ENCODE measurements at places on chromosomes 2 and 18.

DNA sequence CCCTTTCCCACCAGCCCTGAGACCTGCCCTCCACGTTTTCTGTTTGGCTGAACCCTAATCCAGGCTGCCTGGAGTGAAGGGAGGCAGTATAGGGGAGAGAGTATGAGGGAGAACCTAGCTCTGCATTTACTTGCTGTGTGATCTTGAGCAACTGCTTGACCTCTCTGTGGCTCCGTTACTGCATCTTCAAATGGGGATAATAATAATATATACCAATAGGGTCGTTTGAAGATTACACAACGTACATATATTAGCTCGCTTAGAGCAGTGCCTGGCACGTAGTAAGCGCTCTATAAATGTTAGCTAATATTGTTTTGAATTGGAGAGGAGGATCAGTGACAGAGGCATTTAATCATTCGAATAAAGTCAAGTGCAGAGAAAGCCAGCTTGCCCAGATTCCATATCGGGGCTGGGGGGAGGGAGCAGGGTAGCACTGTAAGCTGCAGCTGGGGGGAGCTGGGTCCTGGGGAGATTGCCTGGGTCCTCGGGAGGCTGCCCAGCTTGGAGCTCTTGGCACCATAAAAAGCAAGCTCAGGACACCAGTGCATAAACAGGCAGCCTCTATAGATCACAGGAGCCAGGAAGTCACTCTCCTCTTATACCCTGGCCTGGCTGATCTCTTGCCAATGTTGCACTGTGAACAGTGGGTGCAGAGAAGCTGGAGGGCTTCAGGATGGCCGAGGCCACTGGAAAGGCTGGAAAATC, 19.1 kb downstream of the KCNK3 start:
- DNase-seq: no peak

DNA sequence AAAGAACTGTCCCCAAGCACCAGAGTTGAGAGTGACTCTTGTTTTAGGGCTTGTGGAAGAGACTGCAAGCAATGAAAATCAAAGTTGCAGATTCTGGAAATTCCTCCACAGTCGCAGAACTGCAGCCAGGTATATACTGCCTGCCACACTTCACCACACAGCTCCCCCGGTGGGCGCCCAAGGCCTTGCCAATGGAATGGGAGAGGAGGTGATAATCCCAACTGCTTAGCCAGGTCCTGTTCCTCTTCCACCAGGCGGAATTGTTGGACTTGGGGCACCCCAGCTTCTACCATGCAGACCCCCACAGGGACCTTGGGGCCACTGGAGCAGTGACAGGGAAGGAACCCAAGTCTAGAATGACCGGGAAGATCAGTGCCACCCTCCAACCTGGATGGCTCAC, 4.8 kb upstream of the PDIA6 start:
- DNase-seq: no peak

GRCh38 chr2:45678791-45679348, 27.4 kb downstream of the PRKCE start:
- DNase-seq: no peak

- no peak for DNase-seq
Measured at GRCh38 chr2:162824304-162824703, 14.3 kb downstream of the KCNH7 start.

GRCh38 chr2:48510329-48510728, 19.6 kb upstream of the STON1 start:
- no peak for DNase-seq

- no peak for DNase-seq
Measured at GRCh38 chr2:173681881-173682650, 283.1 kb downstream of the SP3 start.

DNA sequence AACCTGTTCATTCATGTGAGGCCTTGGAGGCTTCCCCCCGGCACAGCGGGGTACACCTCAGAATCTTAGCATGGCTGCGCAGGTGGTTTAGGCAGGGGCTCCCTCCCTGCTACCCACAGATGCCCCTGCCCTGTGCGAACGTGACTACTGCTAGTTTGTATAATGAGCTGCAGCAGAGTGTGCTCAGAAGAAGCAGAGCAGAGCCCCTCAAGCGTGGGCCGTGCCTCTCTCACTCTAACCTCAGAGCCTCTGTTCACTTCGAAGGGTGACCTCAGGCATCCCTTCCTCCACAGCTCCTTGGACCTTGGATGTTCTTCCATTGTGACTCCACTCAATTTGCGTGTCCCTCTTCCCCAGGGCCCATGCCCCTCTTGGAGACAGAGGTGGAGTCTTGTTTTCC, 161.6 kb downstream of the CTIF start:
- DNase-seq: no peak

- DNase-seq: no peak
Measured at GRCh38 chr2:161976295-161976694, 97.7 kb downstream of the DPP4 start.

DNA sequence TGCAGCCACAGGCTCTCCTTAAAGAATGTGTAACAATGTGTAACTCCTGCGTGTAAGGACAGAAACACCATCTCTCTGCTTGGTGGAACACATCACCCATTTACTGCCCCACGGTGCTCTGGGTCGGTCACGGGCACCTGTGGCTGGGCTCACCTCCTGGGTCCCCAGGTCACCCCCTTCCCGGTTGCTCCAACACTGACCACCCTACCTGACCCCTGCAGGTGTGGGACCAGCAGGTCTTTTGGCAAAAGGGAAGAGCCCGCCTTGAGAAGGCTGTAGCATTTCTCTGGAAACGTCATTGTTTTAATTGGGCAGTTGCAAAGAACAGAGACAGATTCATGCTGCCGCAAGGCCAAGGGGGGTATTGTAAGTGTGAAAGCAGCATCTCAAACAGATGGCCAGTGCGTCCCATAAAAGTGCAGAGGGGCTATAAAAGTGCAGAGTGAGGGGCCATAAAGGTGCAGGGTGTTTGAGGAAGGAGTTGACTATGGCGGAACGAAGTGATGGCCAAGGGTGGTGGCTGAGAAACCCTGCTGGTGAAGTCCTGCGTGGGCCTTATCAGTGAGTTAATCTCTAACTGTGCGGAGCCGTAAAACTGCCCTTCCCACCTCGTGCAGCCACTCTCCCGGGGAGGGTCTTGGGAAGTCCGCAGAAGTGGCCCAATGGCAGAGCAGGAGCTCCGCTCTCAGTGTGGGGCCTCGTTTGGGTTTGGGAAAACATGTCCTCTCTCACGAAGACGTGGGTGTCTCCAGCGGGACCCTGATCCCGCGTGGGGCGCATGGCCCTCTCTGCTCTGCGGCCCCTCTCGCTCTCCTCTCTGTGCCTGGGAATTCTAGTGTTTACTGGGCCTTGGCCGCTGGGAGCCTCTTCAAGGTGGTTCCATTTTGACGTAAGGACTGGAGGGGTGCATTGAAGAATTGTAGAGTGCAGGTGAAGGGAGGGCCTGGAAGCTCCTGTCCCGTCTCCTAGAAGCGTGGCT, 13.7 kb upstream of the NEU4 start:
- no peak for DNase-seq

DNA sequence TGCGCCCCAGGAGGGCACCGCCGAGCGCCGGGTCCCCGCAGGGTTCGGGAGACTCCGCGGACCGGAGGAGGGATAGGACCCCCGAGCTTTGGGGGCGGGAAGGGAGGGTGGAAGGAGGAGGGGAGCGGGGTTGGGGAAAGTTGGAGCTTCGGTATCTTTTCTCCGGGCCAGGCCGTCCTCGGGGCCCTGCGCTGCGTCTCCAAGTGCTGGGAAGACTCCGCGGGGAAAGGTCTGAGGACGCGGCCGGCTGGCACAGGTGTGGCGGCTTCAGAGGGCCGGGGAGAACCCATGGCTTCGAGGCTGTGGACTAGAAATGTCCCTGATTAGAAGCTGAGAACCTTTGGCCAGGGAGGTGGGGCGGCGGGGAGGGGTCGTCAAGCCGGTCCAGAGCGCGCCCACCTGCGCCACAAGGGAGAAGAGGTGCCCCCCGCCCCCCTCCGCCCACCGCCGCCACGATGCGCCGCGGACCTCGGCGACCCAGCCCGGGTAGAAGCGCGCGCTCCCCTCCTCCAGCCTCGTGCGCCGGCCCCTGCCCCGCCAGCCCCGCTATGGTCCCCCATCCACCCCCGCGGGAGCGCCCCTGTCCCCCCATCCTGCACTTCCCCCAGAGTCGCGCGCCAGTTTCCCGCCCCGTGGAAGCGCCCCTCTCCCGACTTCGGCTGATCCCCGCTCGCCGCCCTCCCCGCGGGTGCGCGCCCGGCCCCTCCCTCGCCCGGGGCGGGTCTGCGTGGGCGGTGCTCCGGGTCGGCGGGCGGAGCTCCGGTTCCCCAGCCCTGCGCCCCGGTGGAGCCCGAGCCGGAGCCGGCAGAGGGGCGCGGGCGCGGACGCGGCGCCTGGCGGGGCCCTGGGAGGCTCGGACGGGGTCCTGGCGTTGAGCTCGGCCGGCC, at the start of gene SNTG2:
Gene SNTG2, plus strand, starts transcription at position 770 of the 887 bp plus-strand sequence. CDS start 148 bp downstream, outside the sequence.
- DNase-seq: no peak
